ENCODE measurements at places on chromosomes 3 and 15. TPM values are rescaled to one million over a fixed set of nuclear protein-coding genes. Genes with fewer than 3 reads are reported as not detected.

Gene LYSMD4
- 10.1 TPM for total RNA-seq

Gene GOLGA8Q
- 0.76 TPM for total RNA-seq

Gene SLC28A1
- not detected for total RNA-seq

Gene MASP1
- 0.19 TPM for total RNA-seq

Gene CKMT1A
- not detected for total RNA-seq

Gene COL6A5
- not detected for total RNA-seq

Gene CMTM8
- 1.6 TPM for total RNA-seq

Gene PPP2R3A
- total RNA-seq = 7.1 TPM

Gene CSPG5
- total RNA-seq = 0.16 TPM

Gene GRM7
- total RNA-seq = not detected
